Activated CD8-positive, alpha-beta memory T cell treated with anti-CD3 and anti-CD28 coated beads, Interleukin-2, amount 10 ng/mL, durations not matched to agents 7 days and 5 days (primary cell): ENCODE measurements at places on chromosomes 2 and 18. TPM values are rescaled to one million over a fixed set of nuclear protein-coding genes. Genes with fewer than 3 reads are reported as not detected.

PLEKHH2 gene
- total RNA-seq, result 0.67 TPM

NGEF gene
- not detected for total RNA-seq

DNA sequence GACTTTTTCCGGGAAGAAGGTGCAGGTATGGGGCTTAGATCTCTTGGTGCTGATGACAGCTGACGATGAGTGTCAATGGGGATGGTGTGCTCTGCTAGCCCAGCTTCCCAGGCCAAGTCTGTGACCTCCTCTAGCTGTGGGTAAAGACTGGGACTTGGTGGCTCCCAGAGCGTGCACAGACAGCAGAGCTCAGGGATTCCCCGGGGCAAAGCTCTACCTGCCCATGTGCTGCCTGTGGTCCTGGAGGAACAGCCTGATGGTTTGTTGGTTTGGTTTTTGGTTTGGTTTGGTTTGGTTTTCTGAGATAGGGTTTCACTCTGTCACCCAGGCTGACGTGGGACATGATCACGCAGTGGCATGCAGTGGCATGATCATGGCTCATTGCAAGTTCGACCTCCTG is 19.2 kb downstream of the ATP6V1B1 start:
- peak; percentile 35 for DNase-seq
- H3K27me3 ChIP-seq, result peaks cover 31% of the 10 kb centered on the region
- H3K27ac ChIP-seq, result no peak overlapping the region
- no peaks in the 10 kb centered on the region for H3K36me3 ChIP-seq

KCNK3 gene
- total RNA-seq, result not detected

KYNU gene
- not detected for total RNA-seq

TP53I3 gene
- 6.3 TPM for total RNA-seq

- no peaks in the 10 kb centered on the region for H3K27me3 ChIP-seq
- no peaks in the 10 kb centered on the region for H3K4me1 ChIP-seq
- H3K27ac ChIP-seq, result no peak overlapping the region
- no peaks in the 10 kb centered on the region for H3K36me3 ChIP-seq
- DNase-seq, result peak; percentile 56
- H3K4me3 ChIP-seq, result no peak overlapping the region
These were observed 160.7 kb upstream of the NT5C1B start for GRCh38 chr2:18749912-18750526.

DNA sequence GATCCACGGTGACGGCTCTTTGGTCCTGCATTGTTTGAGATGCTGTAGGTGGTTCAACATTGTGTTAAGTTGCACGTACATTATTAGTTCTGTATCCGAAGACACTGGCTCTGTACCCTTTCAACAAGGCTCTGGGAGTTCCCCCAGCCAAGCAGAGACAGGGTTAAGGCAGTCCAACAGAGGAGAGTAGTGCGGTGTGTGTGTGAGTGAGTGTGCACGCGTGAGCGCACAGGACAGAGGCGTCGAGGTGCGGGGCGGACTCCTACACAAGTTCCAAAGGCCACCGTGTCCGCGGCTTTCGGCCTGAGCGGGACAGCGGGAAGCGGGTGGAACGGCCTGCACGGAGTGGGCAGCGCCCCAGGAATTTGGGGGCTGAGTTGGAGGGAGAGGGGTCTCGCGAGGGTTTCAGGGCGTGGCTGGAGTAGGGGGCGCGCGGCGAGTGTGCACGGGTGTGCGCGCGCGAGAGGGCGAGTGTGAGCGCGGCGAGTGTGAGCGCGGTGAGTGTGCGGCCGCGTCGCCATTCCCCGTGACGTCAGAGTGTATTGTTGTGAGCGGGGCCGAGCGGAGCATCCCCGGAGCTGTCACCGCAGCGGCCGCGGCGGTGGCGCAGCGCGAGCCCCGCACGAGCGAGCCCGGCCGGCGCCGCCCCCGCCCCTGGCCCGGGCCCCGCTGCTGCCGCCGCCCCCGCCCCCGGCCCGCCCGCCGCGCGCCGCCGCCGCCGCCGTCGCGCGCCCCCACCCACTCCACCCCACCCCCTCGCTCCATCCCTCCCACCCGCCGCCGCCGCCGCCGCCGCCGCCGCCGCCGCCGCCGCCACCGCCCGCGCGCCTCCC is at the start of gene ASXL3:
ASXL3 (plus strand) TSS at position 535 of the 833 bp plus-strand sequence. CDS start 413 bp downstream, outside the sequence.
- peak within 1 kb of the TSS; percentile 14 for H3K27ac ChIP-seq
- peaks cover 5% of the 10 kb centered on the region for H3K4me1 ChIP-seq
- peaks cover 14% of the 10 kb centered on the region for H3K27me3 ChIP-seq

DSC2 gene
- total RNA-seq, result not detected

GRCh38 chr2:70716951-70717350 is 51.0 kb downstream of the ADD2 start:
- H3K27ac ChIP-seq, result no peak overlapping the region
- no peaks in the 10 kb centered on the region for H3K36me3 ChIP-seq
- H3K4me3 ChIP-seq, result no peak overlapping the region

DNA sequence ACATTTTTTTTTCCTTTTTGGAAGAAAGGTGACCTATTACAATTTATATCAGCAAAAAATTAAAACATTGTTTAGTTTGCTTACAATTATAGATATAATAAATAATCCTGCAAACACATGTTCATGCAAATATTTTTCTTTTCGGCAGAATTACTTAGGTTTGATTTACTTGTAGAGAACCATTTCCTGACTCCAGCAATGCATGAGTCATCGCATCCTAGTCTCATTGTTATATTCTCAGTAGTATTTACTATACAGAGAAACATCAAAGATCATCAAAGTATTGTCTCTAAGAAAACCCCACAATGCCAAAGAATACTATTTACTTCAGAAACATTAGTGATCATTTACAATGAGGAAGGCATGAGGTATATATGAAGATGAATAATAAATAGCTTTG is 40.4 kb upstream of the MTIF2 start:
- peaks cover 23% of the 10 kb centered on the region for H3K4me1 ChIP-seq
- no peak for DNase-seq

DNA sequence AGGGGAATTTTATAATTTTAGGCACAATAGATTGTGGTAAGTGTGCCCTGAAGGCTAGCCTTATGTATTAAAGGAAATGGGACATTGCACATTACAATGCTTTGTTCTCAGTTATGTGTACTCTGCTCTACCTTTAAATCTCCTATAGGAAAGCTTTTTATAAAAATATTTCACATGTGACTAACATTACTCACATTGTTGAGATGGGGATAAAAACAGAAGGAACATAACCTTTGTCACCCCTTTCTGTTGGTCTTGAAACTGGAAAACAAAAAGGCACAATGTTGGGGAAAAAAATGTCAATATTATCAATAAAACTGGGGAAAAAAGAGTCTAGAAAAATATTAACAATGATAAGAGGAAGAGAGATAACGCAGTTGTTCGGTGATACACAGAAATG is 17.3 kb upstream of the STAT1 start:
- H3K36me3 ChIP-seq, result peaks cover 72% of the 10 kb centered on the region
- H3K27ac ChIP-seq, result no peak overlapping the region
- H3K4me1 ChIP-seq, result peaks cover 44% of the 10 kb centered on the region

CETN1 gene
- not detected for total RNA-seq
